ENCODE measurements at places on chromosomes 1 and 21. TPM values are rescaled to one million over a fixed set of nuclear protein-coding genes. Genes with fewer than 3 reads are reported as not detected.

DNA sequence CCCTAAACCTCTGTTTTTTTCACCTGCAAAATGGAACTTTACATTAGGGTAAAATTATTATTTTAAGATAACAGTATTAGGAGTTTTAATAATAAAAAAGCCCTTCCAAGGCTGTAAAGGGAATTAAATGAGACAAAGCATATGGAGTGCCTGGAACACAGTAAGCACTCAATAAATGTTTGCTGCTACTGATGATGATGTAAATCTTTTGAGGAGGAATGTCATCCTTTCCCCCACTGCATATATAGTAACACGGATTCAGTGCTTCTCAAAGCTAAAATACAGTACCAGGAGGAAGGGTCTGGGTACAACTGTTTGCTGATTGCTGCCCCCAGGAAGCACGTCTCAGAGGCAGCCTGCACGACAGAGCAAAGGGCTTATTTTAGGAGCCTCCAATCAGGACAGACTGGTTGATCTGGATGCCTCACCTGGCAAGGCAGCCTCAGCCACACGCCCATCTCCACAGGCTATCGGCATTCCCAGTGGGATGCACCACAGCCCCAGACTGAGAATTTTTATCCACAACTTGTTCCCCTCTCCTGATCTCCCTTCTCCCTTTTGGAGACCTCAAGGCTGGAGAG lies 64.4 kb downstream of the GADD45A start:
- H3K27me3 ChIP-seq, result no peaks in the 10 kb centered on the region
- H3K36me3 ChIP-seq, result no peaks in the 10 kb centered on the region
- H3K4me3 ChIP-seq, result peak overlapping the region; percentile 7
- no peak for DNase-seq
- peak overlapping the region; percentile 70 for H3K27ac ChIP-seq

Gene OR2T34
- total RNA-seq, result not detected

DNA sequence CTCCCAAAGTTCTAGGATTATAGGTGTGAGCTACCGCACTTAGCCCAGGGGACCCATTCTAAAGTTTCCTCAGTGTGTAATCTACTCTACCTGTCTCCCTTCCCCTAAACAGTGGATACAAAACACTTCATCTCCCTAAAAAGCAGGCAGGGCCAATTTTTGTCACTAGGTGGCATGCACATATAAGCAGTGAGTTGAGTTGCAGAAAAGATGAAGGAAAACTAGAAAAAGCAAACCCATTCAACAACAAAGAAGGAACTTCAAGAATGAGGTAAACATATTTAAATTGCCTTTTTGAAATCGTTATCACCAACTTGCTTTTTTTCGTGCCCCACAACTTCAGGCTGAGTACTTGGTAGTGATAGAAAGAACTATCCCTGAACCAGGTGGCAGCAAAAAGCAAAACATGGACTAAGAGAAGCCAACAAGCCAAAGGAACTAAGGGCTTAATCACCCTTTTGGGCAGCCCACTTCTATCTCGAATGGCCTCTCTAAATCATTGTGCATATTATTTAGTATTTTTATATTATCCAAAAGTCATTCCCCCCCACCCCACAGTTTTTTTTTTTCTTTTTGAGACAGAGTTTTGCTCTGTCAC lies 19.7 kb upstream of the ALDH9A1 start:
- H3K27me3 ChIP-seq, result no peaks in the 10 kb centered on the region
- no peak overlapping the region for H3K4me3 ChIP-seq
- DNase-seq, result no peak
- H3K27ac ChIP-seq, result no peak overlapping the region
- H3K36me3 ChIP-seq, result no peaks in the 10 kb centered on the region

Gene FH
- 33.6 TPM for total RNA-seq

DNA sequence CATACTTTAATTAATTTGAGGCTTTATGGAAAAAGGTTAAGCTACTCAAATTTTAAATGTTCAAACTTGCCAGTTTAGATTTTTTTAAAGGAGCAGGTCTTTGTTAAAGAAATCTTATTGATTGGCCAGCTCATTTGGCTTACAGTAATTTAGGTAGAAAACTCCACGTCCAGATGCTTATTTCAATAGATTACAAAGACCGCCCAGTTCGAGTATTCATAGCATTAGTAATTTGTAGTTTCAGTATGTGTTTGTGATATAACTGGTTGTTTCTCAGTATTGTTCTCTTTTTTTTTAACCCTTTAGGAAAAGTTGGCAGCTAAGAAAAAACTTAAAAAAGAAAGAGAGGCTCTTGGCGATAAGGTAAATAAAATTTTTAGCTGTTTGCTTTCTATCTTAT lies 1.6 kb downstream of the RPF1 start:
- H3K27ac ChIP-seq, result no peak overlapping the region
- no peak overlapping the region for H3K4me3 ChIP-seq
- H3K27me3 ChIP-seq, result no peaks in the 10 kb centered on the region
- no peaks in the 10 kb centered on the region for H3K36me3 ChIP-seq

Gene PADI2
- total RNA-seq, result 0.98 TPM

DNA sequence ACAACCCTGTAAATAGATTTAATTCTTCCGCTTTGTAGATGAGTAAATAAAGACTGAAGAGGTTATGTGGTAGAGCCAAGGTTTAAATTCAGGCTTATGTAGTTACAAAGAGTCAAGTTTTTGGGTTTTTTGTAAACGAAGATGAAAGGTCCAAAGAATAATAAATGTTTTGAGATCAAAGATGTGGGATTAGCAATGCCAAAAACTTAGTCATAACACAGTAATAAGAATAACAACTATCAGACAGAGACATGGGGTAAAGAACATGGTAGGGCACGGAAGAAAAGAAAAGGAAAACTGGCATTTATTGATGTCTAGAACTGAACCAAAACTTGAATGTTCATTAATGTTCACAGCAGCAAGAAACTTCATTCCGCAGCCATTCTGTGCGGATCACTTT lies 42.9 kb downstream of the EXTL2 start:
- no peaks in the 10 kb centered on the region for H3K27me3 ChIP-seq
- H3K4me3 ChIP-seq, result no peak overlapping the region
- no peak overlapping the region for H3K27ac ChIP-seq
- DNase-seq, result no peak
- no peaks in the 10 kb centered on the region for H3K4me1 ChIP-seq

DNA sequence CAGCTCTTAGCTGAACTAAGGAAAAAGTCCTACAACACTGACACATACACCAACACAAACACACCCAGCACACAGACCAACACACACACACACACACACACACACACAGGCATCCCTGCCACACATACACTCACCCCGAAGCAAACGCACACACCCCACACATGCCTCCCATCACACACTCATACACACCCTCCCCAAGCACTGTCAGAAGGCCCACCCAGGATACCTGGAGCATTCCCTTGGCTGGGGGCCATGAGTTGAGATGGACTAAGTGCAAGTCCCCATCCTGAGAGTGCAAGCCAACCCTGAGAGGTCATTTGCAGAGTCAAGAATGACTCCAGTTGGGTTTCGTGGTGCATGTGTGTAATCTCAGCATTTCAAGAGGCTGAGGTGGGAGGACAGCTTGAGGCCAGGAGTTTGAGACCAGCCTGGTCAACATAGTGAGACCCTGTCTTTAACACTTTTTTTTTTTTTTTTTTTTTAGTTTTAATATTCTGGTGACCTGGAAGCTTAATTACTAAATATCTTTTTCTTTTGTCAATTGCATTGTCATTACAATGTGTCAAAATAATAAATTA lies 117.3 kb downstream of the RHOU start:
- H3K27me3 ChIP-seq, result no peaks in the 10 kb centered on the region
- peak; percentile 77 for DNase-seq
- no peak overlapping the region for H3K27ac ChIP-seq
- no peak overlapping the region for H3K4me3 ChIP-seq

All from vagina (tissue), 2 donors.